Frontal cortex (tissue), 4 donors: ENCODE measurements at places on chromosomes 12 and 14. TPM values are rescaled to one million over a fixed set of nuclear protein-coding genes. Genes with fewer than 3 reads are reported as not detected.
A peak's percentile ranks its signal among the peaks of the same experiment; 100 is the strongest.

DNA sequence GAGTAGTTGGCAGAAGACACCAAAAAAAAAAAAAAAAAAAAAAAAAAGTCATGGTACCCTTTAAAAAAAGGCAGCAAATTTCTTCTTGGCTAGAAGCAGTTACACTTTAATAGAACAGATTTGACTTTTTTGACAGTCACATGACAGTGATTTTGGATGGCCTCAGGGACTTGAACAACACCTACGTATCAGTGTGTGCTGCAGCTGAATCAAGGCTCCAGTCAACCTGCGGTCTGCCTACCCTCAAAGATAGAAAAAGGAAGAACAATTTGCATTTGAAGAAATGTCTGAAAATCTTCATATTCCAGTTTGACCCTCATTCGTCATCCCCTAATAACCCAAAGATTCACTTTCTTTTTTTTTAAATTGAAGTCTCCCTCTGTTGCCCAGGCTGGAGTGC, 53.9 kb downstream of the MDM2 start:
- DNase-seq = no peak

GRCh38 chr14:71467361-71467811, 464.8 kb upstream of the RGS6 start:
- no peak for DNase-seq

DNA sequence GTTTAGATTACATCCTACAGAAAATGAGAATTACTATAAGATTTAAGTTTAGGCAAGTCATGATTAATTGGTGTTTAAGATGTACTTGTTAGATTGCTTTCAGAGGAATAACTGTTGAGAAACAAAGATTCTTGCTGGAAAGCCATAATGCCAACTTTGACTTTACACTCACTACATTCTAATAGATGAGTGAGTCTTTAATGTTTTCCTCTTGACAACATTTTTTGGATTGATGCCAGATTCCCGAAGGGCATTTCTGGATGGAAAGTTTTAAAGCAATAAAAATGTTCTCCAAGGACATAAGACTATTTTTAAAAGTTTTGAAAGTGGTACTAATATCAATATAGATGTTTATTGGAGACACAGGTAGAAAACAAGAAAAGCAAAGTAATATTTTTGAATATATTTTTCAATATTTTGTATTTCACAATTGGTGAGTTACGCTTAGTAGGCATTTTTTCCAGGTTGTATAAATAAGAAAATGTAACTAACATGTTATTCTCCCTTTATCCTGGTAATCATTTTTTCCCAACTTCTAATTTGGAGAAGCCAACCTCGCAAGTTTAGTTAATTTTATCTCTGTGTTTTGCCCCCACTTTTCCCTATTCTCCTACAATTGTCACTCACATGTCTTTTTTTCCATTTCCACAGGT, 307.3 kb downstream of the CEP128 start:
- no peak for DNase-seq

DNA sequence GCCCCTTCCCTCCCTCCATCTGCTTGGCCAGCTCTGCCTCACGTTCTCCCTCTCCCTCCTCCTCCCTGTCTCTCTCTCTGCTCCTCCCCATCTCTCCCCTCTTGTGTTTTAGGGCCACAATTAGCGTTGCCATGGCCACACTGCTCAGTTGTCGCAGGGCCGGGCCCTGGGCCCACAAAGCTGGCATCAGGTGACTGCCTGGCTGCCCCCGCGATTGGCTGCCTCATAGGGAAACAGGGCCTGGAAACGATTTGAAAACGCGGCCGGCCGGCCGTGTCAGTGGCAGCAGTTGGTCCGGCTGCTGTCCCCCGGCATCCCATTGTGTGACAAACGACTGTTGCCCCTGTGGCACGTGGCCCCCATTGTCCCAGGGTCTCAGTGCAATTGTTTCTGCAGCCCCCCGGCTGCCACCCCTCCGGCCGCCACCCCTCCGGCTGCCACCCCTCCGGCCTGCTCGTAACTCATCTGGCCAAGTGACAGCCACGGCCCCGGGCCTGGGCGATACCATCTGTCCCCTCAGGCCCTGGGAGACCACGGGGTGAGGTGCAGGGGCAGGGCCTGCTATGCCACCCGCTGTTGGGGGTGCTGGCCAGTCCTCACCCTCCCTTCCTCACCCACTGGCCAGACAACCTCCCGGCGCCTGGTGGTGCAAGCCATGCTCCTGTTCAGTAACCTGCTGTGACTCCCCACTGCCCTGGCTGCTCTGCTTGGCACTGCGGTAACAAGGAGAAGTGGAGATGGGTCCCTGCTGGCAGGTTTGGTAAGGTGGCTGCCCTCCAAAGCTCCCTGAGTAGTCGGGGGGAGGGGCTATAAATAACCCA, 17.4 kb downstream of the FOXN4 start:
- DNase-seq = peak; percentile 78

GRCh38 chr12:123140676-123141614, 9.9 kb downstream of the PITPNM2 start:
- no peak for DNase-seq

DNA sequence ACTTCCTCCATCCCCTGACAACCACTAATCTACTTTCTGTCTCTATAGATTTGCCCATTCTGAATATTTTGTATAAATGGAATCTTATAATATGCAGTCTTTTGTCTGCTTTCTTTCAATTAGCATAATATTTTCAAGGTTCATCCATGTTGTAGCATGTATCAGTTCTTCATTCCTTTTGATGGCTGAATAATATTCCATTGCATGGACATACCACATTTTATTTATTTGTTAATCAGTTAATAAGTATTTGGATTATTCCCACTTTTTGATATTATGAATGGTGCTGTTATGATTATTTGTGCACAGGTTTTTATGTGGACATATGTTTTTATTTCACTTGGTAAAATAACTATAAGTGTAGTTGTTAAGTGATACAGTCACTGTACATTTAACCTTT, 155.1 kb upstream of the WSCD2 start:
- DNase-seq = no peak

DNA sequence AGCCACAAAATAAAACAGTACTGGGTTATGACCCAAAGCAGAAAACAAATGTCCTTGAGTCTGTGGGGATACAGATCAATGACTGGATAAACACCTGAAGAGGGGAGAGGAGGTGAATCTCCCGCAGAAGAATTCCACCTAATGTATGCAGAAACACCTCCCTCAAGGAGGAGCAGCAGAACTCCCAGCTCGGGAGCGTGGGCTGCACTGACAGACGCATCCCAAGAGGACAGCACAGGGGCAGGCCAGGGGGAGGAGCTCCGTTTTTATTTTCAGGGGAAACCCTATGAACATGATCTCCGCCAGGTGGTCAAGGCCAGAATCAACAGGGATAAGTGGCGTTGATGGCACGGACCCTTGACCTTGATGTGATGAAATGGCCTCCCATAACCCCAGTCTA, 41.8 kb upstream of the PPP2R5C start:
- no peak for DNase-seq

Gene RNASE13
- not detected for total RNA-seq

GRCh38 chr12:67057072-67057471, 212.1 kb upstream of the CAND1 start:
- no peak for DNase-seq

Gene TNS2
- 11.4 TPM for total RNA-seq

DNA sequence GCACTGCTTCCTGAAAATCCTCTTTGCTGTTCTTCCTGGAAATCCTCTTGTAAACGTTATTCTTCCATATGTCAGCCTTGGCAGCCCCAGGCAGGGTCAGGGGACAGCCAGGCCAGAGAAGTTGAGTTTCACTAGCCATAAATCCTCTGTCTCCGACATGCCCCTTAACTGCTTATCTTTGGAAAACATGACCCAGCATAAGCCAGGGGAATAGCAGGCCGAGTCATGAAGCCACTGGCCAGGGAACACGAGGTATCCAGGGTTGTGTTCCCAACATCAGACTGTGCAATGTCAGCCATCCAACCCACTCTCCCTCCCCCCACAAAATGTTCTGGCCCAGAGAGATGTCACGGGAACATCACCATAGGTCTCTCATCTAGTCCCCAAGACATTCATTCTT, 453.9 kb downstream of the MED13L start:
- DNase-seq = no peak

DNA sequence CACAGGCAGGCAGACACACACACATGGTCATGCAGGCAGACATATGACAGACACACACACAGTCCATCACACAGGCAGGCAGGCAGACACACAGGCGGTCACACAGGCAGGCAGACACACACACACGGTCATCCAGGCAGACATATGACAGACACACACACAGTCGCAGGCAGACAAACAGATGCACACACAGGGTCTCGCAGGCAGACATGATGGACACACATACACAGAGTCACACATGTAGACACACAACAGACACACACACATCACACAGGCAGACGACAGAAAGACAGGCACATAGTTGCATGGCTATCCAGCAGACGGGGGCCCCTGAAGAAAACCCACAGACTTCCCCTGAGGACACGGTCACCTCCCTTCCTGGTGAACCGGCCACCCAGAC, 135.4 kb downstream of the NCOR2 start:
- DNase-seq = no peak

DNA sequence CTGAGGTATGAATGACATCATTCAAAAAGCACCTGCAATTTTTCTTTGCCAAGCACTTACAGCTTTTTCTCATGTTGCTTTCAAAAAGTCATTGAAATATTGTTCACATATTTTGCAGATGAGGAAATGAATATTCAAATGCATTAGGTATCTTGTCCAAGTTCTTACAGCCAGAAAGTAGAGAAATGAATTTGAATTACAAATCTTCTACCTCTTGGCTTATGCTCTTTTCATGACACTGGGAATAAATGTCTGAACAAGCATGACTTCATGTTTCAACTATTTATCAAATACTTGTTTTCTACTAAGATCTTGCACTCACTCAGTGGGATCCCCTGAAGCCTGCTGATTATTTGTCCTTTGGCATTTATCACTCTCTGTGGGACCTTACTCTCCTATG, 267.2 kb upstream of the BTG1 start:
- DNase-seq = no peak

Gene OR6C2
- total RNA-seq = not detected

Gene GPR137C
- total RNA-seq = 25.3 TPM

Gene AQP6
- not detected for total RNA-seq

Gene TEDC1
- total RNA-seq = 5.7 TPM

DNA sequence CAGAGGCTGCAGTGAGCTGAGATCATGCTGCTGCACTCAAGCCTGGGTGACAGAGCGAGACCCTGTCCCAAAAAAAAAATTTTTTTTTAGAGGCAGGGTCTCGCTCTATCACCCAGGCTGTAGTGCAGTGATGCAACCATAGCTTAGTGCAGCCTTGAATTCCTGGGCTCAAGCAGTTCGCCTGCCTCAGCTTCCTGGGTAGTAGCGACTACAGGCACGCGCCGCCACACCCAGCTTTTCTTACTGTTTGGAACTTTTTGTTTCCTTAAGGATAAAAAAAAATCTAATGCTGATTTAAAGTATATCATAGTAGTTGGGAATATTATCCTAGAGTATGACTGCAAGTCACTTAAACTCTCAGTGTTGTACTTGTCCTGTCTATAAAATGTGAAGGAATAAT, 7.2 kb downstream of the TMEM19 start:
- DNase-seq = no peak

- no peak for DNase-seq
These were observed 83.1 kb upstream of the TSPAN8 start for GRCh38 chr12:71240946-71241345.

GRCh38 chr14:31038521-31039166, 12.5 kb upstream of the STRN3 start:
- no peak for DNase-seq

Gene PTPN21
- 6.1 TPM for total RNA-seq

Gene TAS2R19
- 6.9 TPM for total RNA-seq

DNA sequence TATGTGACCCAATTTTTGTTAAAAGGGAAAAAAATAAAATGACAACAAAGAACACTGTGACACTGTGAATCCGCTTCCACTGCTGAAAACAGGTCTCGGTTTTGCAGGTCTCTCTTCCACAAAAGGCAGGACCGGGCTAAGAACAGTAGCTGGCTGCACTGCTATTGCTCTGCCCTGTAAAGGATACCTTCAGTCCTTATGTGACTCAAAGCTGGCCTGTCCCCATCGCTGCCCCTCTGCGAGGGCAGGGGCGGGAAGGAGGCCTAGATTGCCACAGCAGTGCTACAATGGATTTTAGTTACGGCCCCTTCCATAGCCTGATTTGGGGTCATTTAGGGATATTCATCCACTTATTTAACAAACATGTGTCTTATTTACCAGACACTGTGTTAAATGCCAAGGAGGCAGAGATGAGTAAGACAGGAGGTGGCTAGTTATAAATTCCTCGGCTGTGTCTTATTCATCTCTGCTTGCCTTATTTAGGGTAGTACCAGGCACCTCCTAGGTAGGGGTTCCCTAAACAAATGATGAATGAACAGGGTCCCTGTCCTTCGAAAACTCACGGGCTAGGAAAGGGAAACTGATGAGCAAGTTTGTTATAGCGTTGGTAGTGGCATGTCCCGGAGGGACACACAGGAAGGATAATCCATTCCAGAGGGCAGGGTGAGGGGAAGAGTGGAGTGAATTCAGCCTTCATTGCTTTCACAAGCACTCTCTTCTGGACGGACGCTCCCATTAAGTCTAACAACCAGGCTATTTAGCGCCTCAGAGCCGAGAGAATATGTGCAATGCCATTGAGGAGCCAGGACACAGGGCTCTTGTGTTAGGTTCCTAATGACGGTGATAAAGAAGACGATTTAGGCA, 73.3 kb downstream of the EID3 start:
- DNase-seq = no peak

Gene CFAP251
- total RNA-seq = 6.1 TPM

GRCh38 chr14:105249182-105250007, 1.1 kb downstream of the BTBD6 start:
- no peak for DNase-seq

Gene BCL2L14
- total RNA-seq = not detected

Gene GRIP1
- total RNA-seq = 122 TPM

- no peak for DNase-seq
These were observed 35.3 kb downstream of the MAP1LC3B2 start for GRCh38 chr12:116594325-116595038.

Gene KRT79
- not detected for total RNA-seq

Gene IAPP
- under 0.01 TPM for total RNA-seq

Gene MYL6B
- 123 TPM for total RNA-seq

GRCh38 chr12:50732591-50732990, 31.3 kb upstream of the ATF1 start:
- no peak for DNase-seq

GRCh38 chr12:16586350-16587109, 19.4 kb downstream of the LMO3 start:
- DNase-seq = no peak

DNA sequence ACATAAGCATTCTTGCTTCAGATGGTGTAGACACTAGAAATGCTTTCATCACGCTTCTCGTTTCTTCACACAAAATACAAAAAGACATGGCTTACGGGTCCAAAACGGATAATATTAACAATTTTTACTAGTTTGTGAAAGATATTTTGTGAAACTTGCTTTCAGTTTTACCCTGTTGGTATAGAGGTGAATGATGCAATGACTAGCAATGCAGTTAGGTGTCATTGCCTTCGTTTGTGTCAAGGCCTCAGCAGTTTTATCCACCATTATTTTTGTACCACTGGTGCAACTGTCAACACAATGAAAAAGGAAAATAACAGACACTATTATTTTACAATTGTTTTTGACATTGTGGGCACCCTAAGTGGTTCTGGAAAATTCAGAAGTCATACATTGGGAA, 323.0 kb downstream of the FLRT2 start:
- DNase-seq = no peak
